Osteoblast (primary cell): ENCODE measurements at places on chromosomes 3 and 15. TPM values are rescaled to one million over a fixed set of nuclear protein-coding genes. Genes with fewer than 3 reads are reported as not detected.
A peak's percentile ranks its signal among the peaks of the same experiment; 100 is the strongest.

GRCh38 chr3:125104639-125105038, 48.8 kb upstream of the HEG1 start:
- no peak overlapping the region for H3K4me3 ChIP-seq
- H3K27me3 ChIP-seq, result no peaks in the 10 kb centered on the region
- H3K4me1 ChIP-seq, result peaks cover 24% of the 10 kb centered on the region
- no peaks in the 10 kb centered on the region for H3K36me3 ChIP-seq
- peak; percentile 34 for DNase-seq
- no peak overlapping the region for H3K27ac ChIP-seq

- no peaks in the 10 kb centered on the region for H3K27me3 ChIP-seq
- DNase-seq, result no peak
- no peak overlapping the region for H3K4me3 ChIP-seq
- no peaks in the 10 kb centered on the region for H3K4me1 ChIP-seq
- no peaks in the 10 kb centered on the region for H3K36me3 ChIP-seq
Observed at GRCh38 chr15:37586976-37587375, 347.5 kb upstream of the TMCO5A start.

GRCh38 chr3:111072031-111072921, 660 bp downstream of the NECTIN3 start:
- H3K27me3 ChIP-seq, result no peaks in the 10 kb centered on the region
- no peaks in the 10 kb centered on the region for H3K36me3 ChIP-seq
- peak; percentile 76 for DNase-seq
- H3K4me1 ChIP-seq, result peaks cover 25% of the 10 kb centered on the region
- peak overlapping the region; percentile 84 for H3K27ac ChIP-seq

- peak; percentile 95 for DNase-seq
- H3K4me3 ChIP-seq, result no peak overlapping the region
- no peaks in the 10 kb centered on the region for H3K36me3 ChIP-seq
- H3K27ac ChIP-seq, result no peak overlapping the region
Observed at GRCh38 chr3:47542471-47543173, 29.1 kb upstream of the ELP6 start.

SEC22C gene
- 60.1 and 62.2 TPM in 2 replicates for total RNA-seq
